Eye (tissue), 1 donor: ENCODE measurements at places on chromosomes 11 and 22.

- no peak for DNase-seq
Observed at GRCh38 chr22:31575190-31575589, 78.9 kb downstream of the SFI1 start.

DNA sequence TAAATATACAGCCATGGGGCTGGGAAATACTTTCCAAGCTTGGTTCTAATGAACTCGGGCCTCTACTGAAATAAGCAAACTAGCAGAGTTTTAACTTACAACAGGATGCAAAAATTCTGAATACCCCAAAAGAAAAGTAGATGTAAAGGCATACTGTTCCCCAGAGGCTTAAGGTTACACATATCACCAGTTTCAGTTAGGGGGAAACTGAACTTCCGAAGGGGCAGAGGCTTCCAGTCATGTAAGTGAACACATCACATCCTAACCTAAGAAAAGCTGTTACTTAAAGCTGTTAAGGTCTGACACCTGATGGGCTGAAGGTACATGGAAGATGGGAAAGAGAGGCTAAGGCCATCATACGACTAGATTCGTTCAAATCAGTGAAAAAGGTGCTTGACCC lies 2.3 kb downstream of the GAB2 start:
- DNase-seq: no peak

DNA sequence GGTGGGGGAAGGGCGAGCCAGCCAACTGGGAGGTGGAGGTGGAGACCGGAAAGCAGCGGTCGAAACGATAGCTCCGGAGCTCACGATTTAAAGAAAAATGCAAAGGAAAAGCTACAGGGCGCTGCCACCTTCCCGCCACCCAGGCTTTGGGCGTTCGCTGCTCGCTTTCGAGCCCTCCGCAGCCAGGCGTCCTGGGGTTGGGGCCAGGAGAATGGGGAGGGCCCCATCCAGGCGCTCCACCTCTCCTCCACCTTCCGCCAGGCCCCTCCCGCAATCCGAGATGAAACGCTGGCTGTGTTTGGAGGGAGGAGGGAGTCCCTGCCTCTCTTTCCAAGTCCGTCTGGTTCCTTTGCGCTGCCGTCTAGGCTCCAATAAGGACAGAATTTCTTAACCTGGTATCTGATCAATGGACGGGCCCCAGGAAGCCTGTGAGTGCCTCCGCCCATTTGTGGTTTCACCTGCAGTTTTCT lies 483 bp upstream of the ABTB2 start:
- DNase-seq: peak; percentile 84

GRCh38 chr11:43835104-43835503 lies 45.5 kb upstream of the ALKBH3 start:
- peak; percentile 91 for DNase-seq

DNA sequence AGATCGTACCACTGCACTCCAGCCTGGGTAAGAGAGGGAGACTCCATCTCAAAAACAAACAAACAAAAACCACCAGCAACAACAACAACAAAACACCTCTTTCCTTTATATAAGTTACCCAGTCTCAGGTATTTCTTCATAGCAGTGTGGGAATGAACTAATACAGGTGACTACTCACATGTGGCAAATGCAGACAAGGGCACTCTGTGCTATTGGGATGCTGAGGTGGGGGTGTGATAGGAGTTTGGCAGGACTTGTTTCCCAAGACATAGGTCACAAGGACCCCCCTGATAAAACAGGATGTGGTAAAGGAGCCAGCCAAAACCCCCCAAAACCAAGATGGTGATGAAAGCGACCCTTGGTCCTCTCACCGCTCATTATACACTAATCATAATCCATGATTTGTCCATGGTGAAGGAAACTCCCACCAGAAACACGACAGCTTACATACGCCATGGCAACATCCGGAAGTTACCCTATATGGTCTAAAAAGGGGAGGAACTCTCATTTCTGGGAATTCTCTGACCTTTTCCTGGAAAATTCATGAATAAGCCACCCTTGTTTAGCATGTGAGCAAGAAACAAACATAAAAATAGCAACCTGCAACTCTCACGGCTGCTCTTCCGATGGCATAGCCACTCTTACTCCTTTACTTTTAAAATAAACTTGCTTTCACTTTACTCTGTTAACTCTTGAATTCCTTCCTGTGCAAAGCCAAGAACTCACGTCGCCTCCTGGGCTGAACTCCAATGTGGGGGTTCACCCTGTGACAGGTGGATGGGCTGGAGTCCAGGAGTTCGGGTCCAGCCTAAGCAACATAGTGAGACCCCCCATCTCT lies 18.8 kb upstream of the INCENP start:
- DNase-seq: no peak

GRCh38 chr11:100892886-100893285 lies 205.8 kb downstream of the ARHGAP42 start:
- no peak for DNase-seq

GRCh38 chr11:132251061-132251460 lies 880.6 kb downstream of the NTM start:
- no peak for DNase-seq

DNA sequence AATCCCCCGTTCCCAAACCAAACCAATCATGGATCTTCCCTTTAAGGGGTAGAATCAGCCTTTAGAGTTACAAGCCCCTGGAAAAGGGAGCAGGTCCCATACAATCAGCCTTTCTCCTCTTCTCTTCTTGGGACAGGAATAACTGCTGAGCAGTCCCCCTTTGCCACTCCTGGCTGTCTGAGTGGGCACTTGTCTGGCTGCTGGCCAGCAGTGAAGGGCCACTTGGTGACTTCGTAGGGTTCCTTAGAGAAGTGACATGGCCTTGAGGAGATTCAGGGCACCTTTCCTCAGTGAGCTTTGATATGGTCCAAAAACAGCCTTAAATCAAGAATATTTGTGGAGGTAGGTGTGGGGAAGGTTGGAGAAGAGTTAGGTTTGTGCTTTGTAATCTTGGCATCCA lies 53.5 kb upstream of the HORMAD2 start:
- DNase-seq: no peak

DNA sequence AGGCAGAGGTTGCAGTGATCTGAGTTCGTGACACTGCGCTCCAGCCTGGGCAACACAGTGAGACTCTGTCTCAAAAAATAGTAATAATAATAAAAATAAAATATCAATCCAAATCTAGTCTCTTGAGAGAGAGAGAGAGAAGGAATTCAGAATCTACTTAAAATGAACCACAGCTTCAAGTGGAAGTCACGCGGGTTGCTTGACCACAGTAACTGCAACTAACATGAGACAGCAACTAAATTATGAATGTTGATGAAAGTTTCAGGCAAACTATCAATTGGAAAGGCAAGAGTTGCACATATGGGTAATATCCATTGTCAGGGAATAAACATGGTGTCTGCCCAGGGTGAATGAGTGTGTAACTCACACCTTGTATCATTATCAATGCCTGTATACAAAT lies 12.5 kb downstream of the POU2AF2 start:
- no peak for DNase-seq

DNA sequence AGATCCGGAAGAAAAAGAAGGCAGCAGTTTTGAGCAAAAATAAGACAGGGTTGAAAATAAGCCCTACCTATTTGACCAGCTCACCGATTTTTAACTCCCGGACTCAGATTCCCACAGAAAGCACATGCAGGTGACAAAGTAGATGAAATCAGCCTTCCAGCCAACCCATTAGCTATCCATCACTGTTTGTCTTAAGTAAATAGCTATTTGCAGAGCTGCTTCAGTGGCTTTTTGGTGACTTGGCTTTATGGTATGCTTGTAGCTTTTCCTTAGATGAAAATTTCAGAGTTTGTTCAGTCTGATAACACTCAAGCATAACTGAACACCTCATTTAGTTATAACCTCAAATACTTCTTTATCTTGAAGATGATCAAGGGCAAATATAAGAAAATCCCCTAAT lies 192.6 kb downstream of the HIPK3 start:
- DNase-seq: no peak

DNA sequence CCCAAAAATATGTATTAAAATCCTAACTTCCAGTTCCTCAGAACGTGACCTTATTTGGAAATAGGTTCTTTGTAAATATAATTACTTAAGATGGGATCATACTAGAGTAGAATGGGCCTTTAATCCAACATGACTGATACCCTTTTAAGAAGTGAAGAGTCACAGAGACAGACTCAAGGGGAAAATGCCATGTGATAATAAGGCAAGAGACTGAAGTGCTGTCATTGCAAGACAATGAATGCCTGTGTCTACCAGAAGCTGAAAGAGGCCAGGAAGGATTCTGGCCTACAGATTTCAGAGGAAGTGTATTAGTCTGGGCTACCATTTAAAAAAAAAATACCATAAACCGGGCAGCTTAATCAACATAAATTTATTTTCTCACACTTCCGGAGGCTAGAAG lies 85.9 kb upstream of the LRRC55 start:
- DNase-seq: no peak

DNA sequence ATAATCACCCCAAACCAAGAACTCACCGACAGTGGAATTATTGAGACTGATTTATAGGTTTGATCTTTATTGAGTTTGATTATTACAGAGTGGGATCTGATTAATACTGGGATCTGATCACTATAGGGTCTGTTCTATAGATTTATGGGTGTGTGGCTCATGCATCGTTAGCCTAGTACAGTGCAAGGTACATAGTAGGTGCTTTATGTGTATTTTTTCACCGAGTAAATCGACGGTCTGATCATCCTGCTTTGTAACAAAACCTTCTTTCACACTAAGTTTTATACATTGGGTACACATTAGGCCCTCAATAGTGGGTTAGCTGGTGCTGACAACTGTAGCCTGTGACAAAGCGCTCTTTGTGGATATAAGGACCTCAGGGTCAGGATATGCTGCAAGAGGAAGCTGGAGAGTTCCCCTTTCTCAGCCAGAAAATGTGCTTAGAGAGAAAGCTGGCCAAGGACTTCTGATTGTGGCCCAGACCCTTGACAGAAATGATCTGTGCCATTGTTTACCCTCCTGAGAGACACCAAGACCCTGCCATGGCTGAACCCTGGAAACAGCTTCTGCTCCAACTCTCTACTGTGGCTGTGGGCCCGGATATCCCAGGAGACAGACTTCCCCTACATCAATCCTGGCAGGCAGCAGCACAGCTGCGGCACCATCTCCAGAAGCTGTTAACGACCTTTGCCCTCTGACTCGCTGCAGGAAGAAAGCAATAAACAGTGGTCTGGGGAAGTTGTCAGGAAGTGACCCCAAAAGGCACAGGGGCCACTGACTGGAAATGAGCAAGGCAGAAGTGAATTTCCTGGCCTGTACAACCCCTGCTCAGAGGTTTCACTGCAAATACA lies 16.1 kb upstream of the TPP1 start:
- DNase-seq: peak; percentile 60

DNA sequence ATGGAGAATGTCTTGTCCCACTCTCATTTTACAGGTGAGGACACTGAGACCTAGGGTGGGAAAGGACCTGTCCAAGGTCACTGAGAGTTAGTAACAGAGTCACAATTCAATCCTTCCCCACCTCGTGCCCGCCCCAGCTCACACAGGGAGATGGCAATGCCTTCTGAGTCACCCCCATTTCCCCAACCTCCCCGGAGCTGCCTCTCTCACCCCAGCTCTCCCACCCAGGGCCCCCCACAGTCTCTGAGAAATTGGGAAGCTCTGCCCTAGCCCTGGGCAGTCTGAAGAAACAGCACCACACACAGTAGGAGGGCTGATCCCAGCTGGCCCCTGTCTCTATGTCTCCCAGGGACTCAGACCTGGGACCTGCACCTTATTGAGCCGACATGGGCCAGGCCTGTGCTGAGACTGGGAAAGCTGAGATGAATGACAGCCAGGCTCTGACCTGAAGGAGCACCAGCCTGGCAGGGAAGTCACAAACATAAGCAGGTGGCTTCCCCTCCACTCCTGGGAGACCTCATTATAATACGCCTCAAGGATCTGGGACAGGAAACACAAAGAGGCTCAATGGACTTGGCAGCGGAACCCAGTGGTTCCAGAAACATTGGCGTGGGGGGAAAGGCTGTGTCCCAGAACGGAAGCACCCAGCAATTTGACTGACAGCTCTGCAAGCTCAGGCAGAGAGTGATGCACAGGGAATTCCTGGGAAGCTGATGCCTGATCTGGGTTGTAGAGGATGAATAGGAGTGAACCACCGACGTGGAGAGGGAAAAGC lies 51.0 kb downstream of the CD6 start:
- no peak for DNase-seq

GRCh38 chr11:122207921-122208764 lies 92.1 kb upstream of the BLID start:
- DNase-seq: no peak

GRCh38 chr11:109892321-109892794 lies 200.8 kb upstream of the ZC3H12C start:
- DNase-seq: no peak

- no peak for DNase-seq
Observed at GRCh38 chr11:58003591-58003990, 20.1 kb upstream of the OR9Q1 start.

DNA sequence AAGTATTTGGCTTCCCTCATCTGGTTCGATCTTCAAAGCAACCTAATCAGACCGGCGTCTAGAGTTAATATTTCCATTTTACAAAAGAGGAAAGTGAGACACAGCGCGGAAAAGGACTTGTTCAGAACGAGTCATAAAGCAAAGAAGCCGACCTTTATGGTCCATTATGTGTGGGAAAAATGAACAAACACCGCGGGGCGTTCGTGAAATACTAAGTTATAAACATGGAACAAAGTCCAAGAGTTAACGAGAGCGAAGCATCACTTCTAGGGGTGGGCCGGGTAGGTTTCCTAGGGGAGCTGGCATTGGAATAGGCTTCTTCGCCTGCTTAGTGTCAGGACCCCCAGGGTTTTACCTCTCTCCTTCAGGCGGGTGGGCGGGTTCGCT lies 575 bp downstream of the DUSP18 start:
- DNase-seq: no peak

- DNase-seq: no peak
Observed at GRCh38 chr11:64715756-64716472, 7.1 kb downstream of the NRXN2 start.

DNA sequence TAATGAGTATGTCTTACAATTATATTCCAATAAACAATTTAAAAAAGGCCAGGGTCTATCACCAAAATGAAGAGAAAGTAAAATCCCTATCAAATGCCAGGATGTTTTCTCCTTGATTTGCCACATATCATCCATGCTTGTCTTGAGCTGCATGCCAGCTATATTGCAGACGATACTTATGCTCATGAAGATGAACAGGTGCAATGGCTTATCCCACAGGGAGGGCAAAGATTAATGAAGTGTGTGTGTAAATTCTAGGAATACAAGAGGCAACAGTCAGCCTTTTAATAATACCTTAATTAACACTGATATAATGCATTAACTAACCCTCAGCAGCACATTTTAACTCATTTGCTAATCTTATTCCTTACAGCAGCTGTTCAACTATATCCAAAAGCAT lies 850.5 kb downstream of the KCNA4 start:
- peak; percentile 24 for DNase-seq

GRCh38 chr11:67421430-67422031 lies 6.1 kb downstream of the CARNS1 start:
- no peak for DNase-seq

DNA sequence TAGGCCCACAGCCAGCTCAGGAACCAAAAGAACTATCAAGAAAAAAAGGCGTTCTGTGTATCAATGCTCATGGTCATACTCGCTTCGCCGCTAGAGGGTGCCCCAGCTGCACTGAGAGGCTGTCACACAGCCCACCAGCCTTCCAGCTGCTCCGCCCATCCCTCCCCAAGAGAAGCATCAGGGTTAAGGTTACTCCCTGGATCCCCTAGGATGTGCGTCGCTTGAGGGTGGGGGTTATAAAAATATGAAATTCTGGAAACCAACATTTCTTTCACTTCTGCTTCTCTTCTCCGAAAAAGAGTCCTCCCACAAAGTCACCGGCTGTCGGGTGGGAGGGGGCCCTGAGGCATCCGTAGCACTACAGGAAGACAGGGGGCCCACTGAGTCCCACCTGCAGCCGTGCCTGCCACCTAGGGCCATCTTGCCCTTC lies 1.7 kb downstream of the CBX6 start:
- peak; percentile 95 for DNase-seq
